ENCODE measurements at places on chromosomes 2 and 18. TPM values are rescaled to one million over a fixed set of nuclear protein-coding genes. Genes with fewer than 3 reads are reported as not detected.

Gene DAPL1
- total RNA-seq, result not detected

Gene GCG
- total RNA-seq, result 0.62 TPM

Gene HAAO
- total RNA-seq, result 29.1 TPM

Gene RAB6C
- not detected for total RNA-seq

Gene EIF2B4
- total RNA-seq, result 32.2 TPM

Gene GKN1
- total RNA-seq, result not detected

Gene ZNF513
- 18.7 TPM for total RNA-seq

Gene FAM237A
- not detected for total RNA-seq

Gene AQP12A
- total RNA-seq, result not detected

Gene HOXD13
- total RNA-seq, result not detected

Gene NAT8
- not detected for total RNA-seq

Gene ONECUT2
- 0.69 TPM for total RNA-seq

DNA sequence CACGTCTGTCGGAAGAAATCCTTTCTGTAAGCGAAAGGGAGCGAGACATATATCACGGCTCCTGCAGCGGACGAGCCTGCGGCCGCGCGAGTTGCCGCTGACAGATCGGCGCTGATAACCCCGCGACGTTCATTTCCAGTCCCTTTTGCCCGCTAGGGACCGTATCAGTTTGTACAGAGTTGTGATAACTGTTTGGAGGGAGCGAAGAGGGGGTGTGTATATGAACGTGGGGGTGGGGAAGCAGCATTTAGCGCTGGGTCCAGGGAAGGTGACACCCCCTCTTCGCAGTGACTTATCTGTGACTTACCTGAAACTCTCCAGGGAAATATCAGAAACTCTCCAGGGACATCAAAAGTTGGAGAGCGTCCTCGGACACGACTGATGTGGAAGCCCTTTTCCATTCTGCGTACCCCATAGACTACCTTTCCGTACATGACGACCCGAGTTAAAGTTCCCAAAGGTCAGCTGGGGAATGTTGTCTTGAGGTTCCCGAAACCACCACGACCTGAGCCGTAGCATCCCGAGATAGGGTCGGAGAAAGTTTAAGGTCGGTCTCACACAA lies 948 bp upstream of the GATA6 start:
- H3K4me1 ChIP-seq, result no peaks in the 10 kb centered on the region
- no peak for DNase-seq
- H3K27me3 ChIP-seq, result no peaks in the 10 kb centered on the region
- peaks cover 9% of the 10 kb centered on the region for H3K36me3 ChIP-seq
- peak overlapping the region; percentile 62 for H3K4me3 ChIP-seq

GRCh38 chr2:196697825-196698224 lies 58.3 kb downstream of the CCDC150 start:
- DNase-seq, result no peak
- no peaks in the 10 kb centered on the region for H3K4me1 ChIP-seq
- no peaks in the 10 kb centered on the region for H3K36me3 ChIP-seq
- no peaks in the 10 kb centered on the region for H3K27me3 ChIP-seq
- H3K4me3 ChIP-seq, result no peak overlapping the region

- no peak overlapping the region for H3K4me3 ChIP-seq
- H3K27ac ChIP-seq, result no peak overlapping the region
- H3K27me3 ChIP-seq, result no peaks in the 10 kb centered on the region
- no peaks in the 10 kb centered on the region for H3K36me3 ChIP-seq
Measured at GRCh38 chr2:219314804-219315468, 5.7 kb upstream of the PTPRN start.

DNA sequence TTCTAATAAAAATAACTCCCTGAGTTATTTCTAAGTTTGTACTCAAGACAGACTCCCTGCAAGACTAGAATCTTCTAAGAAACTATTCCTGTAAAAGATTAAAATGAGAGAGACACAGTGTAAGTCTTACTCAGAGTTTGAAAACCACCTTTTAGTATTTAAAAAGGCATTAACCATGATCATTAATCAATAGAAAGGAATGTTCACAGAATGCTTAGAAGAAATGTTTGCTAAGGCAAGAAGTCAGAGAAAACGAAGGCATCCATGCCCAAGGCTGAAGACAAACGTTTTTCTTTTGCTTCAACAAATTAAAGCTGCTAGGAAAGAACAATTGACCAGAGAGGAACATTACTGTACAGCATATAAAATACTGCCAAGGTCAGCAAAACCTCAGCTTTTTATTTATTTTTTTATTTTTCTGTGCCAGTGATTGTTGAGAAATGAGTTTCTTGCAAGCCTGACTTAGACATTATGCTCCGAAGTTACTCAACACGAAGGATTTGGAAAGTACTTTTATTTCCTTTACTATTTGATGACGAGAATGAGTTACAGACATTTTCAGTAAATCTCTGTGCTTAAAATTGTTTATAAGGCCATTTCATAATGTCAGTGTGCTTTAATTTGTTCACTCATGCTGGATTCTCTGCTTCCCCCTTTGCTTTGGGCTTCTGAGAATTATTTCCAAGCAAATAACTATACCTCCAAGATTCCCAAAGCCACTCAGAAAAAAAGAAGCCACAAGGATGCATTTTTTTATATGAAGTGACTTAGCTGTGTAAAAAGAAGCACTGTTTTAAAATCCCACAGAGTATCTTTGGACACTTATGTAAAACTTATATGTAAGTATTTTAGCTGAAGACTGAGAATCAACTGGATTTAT lies 20.5 kb downstream of the RND3 start:
- no peak for DNase-seq
- no peaks in the 10 kb centered on the region for H3K27me3 ChIP-seq
- H3K36me3 ChIP-seq, result peaks cover 7% of the 10 kb centered on the region
- no peaks in the 10 kb centered on the region for H3K4me1 ChIP-seq

DNA sequence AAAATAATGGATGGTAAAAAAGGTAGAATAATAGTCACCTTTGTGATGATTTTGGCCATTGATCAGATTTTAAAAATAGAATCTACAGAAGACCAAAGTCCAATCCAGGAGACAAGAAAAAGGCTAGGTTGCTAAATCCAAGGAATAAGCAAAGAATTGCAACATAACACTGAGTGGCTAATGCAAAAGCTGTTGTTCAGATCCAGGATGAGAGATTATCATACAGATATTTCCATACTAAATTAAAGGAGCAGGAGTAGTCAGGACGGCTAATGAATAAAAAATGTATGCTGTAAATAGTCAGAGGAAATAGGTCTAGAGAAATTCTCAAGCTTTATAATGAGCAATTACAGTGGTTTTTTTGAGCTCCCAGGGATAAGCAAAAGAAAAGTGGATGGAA lies 745.9 kb upstream of the ACVR2A start:
- no peaks in the 10 kb centered on the region for H3K36me3 ChIP-seq
- no peaks in the 10 kb centered on the region for H3K27me3 ChIP-seq
- H3K27ac ChIP-seq, result no peak overlapping the region

DNA sequence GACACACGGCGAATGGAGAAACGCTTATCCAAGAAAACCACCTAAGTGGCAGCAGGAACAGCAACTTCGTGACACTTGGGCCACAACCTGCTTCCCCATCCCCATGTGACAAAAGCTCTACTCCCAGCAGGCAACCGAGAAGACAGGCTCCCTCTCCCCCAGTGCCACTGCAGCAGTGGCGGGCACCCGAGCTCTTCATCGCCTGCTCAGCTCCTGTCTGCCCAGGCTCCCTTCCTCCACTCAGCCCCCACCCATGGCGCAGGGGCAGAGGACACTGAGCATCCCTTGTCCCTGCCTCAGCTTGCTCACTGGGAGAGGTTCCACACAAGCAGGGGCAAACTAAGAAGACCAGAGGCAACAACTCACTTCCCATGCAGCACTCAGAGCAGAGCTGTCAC lies 22.9 kb downstream of the SLC66A2 start:
- no peak overlapping the region for H3K4me3 ChIP-seq
- H3K36me3 ChIP-seq, result peaks cover 6% of the 10 kb centered on the region
- H3K27me3 ChIP-seq, result no peaks in the 10 kb centered on the region
- H3K27ac ChIP-seq, result no peak overlapping the region

- no peaks in the 10 kb centered on the region for H3K27me3 ChIP-seq
- H3K4me3 ChIP-seq, result no peak overlapping the region
- H3K36me3 ChIP-seq, result no peaks in the 10 kb centered on the region
- H3K27ac ChIP-seq, result no peak overlapping the region
- DNase-seq, result no peak
- no peaks in the 10 kb centered on the region for H3K4me1 ChIP-seq
Measured at GRCh38 chr18:23239885-23240608, 104.8 kb downstream of the CABLES1 start.

- no peaks in the 10 kb centered on the region for H3K4me1 ChIP-seq
- no peaks in the 10 kb centered on the region for H3K27me3 ChIP-seq
- no peak for DNase-seq
- H3K27ac ChIP-seq, result no peak overlapping the region
- no peaks in the 10 kb centered on the region for H3K36me3 ChIP-seq
Measured at GRCh38 chr18:9906481-9906880, 7.3 kb upstream of the VAPA start.

DNA sequence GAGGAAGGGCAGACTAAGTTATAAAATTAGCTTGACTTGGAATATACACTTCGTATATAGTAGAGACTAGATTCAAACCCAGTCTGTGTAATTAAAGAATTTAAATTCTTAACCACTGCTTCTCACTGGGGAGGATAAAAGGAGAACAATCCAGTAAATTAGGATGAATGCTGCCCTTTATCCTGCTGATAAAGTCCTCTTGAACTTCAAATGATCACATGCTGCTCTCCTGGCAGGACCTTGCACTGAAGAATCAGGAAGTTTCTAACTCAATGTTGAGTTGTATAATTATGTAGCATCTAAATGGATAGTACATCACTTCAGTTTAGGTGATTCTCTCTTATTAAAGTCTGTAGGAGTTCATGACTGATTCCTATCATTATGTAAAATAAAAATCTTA lies 1179.7 kb downstream of the DSC3 start:
- no peak overlapping the region for H3K4me3 ChIP-seq
- no peak for DNase-seq
- no peaks in the 10 kb centered on the region for H3K4me1 ChIP-seq
- no peaks in the 10 kb centered on the region for H3K36me3 ChIP-seq

DNA sequence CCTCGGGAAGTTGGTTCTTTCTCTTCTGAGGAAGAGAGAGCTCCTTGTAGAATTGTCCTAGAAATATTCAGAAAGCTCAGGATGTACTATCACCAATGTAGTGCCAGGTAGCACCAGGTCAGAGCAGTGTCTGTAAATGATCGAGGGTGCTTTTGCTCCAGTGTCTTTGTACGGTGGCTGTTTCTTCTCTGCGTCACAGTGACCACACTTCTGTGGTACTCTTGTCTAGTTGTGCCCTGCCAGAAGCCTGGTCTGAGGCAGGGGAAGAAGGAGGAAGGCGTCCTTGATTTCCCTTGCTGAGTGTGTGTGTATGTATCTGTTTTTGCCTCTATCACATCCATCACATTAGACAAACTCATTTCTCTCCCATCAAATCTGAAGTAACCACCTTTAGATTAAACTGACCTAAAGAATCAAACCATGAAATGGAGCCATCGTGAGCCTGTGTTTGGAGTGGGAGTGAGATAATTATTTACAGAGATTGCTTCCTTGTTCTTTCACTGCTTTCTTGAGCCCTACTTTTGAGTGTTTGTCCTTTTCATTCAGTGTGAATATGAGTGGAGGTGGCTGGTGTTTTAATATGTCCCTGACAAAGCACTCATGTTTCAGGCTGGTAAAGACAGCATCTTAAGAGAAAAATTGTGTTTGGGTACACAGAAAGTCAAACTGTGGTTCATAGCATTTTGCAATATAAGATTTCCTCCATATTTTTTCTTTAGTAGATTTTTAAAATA lies 97.2 kb downstream of the ACOXL start:
- no peak for DNase-seq
- H3K27ac ChIP-seq, result no peak overlapping the region
- no peaks in the 10 kb centered on the region for H3K4me1 ChIP-seq
- no peaks in the 10 kb centered on the region for H3K36me3 ChIP-seq

DNA sequence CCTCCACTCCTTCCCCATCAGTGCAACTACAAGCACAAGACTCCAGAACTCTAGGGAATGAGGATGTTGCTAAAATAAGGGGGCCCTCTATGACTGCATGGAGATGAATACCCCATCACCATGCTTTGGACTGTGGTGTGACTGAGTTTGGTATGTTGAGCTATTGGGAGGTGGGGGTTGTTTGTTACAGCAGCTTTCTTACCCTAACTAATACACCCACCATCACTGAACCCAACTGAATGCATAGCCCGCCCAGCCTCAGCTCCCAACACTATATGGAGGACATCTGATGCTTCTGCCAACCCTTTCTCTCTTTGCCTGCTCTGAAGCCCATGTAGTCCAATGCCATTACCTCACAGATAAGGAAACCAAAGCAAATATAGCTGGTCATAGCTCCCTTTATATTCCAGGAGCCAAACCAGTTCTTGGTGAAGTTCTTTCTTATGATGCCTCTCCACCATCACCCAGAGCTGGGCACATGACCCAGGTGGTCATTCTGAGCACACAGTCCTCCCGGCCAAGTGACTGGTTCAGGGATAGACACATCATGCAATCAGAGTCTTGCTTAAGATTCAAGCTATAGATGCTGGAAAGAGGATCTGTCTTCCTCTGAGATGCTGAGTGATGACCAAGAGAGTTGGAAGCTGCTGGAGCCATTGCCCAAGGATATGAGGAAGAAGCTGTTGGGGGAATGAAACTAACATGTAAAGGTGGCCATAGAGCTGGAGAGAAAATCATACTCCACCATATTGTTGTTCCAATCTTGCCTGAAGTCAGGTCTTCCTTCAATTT lies 155.6 kb upstream of the HAAO start:
- H3K27me3 ChIP-seq, result no peaks in the 10 kb centered on the region
- no peaks in the 10 kb centered on the region for H3K4me1 ChIP-seq

- DNase-seq, result peak; percentile 54
- H3K4me1 ChIP-seq, result peaks cover 2% of the 10 kb centered on the region
- H3K4me3 ChIP-seq, result peak overlapping the region; percentile 29
- peak overlapping the region; percentile 2 for H3K27ac ChIP-seq
Measured at GRCh38 chr2:54557601-54558187, 101.6 kb downstream of the SPTBN1 start.

GRCh38 chr18:70376137-70376913 lies 87.5 kb downstream of the SOCS6 start:
- no peaks in the 10 kb centered on the region for H3K36me3 ChIP-seq
- no peaks in the 10 kb centered on the region for H3K27me3 ChIP-seq
- no peak for DNase-seq
- H3K4me3 ChIP-seq, result no peak overlapping the region
- no peaks in the 10 kb centered on the region for H3K4me1 ChIP-seq

DNA sequence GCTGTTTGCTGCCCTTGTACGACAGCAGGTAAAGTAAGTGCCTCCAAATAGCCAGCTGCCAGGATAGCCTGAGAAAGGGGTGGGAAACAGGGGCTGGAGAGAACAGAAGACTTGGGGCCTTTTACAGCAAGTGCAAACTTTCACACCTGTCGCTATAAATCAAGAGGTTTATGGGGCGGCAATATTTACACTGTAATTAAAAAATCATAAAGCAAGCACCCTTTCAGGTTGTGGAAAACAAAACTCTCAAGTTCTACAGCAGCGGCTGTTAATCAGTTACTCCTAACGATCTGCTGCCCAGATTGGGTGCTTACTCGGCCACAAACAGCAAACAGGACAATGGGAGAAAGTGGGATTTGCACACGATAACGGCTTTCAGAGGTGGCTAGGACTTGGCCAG lies 359.5 kb upstream of the ETAA1 start:
- DNase-seq, result no peak
- no peaks in the 10 kb centered on the region for H3K27me3 ChIP-seq
- H3K27ac ChIP-seq, result no peak overlapping the region
- no peak overlapping the region for H3K4me3 ChIP-seq
- no peaks in the 10 kb centered on the region for H3K36me3 ChIP-seq
- H3K4me1 ChIP-seq, result no peaks in the 10 kb centered on the region

Data from aorta (tissue), 5 donors.